ENCODE measurements at places on chromosomes 1 and 21.
A peak's percentile ranks its signal among the peaks of the same experiment; 100 is the strongest.

- DNase-seq, result no peak
Measured at GRCh38 chr21:34878940-34879339, 170.2 kb downstream of the RUNX1 start.

DNA sequence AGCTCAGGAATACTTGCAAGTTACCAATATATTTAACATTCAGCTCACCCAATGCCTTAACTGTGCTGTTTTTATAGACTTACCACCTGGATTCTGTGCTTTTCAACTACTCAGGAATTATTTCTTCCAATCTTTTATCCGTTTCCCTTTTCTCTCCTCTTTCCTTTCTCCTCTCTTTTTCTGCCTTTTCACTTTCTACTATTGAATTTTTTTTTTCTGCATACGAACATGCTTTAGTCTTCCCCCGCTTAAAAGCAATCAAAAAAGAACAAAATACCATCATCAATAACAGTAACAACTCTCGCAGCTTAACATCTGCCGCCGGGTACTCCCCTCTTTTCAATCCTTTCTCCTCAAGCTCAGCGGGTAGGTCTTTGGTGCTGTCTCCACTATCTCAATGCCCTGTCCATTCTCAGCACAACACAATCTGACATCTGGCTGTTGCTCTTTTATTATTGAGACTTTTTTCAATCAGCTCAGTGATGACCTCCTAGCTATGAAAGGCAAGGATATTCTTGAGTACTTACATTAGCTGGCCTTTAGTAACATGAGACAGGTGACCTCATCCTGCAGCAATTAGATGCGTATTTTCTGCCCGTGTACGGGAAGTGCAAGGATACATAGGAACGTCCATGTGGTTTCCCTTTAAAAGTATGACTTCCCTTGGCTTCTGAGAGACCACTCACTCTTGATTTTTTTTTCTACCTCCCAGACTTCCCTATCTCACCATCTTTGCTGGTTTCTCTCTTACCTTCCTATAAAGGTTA lies 40.2 kb upstream of the SIPA1L2 start:
- no peak for DNase-seq

DNA sequence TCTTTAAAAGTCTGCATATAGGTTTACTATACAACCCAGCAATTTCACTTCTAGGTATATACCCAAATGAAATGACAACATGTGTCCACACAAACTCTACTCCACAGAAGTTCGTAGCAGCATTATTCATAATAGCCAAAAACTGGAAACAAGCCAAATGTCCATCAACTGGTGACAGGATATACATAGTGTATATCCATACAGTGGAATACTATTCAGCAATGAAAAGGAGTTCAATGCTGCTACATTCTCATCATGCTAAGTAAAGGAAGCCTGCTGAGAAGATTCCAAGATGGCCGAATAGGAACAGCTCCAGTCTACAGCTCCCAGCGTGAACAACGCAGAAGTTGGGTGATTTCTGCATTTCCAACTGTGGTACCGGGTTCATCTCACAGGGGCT lies 200.6 kb downstream of the PATJ start:
- DNase-seq, result no peak

DNA sequence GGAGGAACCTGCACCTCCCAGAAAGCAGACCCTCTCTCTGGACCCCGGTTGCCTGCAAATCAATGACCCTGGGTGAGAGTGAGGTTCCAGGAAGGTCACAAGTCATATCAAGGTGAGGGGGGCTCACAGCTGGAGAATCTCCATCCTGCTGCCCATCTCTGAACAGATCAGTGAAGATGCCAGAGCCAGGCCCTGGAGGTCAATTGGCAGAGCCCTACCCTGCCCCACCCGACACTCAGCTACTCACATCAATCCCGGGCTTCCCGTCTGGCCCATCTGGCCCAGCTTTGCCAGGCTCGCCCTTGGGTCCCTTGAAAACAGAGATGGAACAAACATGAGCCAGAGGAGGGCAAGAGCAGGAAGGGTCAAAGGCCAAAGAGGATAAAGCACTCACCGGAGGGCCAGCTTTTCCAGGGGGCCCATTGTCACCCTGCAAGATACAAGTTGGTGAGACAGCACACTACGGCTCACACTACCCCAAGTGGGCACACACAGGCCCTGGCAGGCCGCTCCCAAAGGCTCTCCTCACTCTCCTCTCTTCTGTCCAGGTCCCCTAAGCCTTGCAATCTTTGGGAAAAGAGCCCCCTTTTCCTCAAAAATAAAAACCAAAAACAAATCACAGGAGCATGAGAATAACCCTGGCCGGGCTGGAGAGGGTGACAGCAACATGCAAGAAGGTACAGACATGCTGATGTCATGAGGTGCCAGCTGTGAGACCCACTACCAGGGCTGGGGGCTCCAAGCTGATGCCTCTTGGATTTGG lies 2.9 kb downstream of the COL9A2 start:
- DNase-seq, result no peak

DNA sequence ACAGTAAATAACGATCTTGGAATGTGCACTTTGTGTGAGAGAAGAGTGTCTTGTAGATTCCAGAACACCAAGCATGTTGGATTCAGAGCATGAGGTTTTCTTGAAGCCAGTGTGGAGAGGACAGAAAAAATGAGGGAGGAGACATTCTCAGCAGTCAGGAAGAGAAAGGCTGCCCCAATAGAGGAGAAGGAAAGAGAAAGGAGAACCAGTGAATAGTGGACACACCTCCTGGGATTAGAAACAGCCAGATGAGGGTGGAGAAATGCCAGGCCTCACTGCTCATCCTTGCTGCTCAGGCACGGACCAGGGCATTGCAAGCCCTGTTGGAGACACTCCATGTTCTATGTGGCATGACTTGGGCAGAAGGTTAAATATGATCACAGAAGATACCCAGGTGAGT lies 69.0 kb upstream of the KAZN start:
- DNase-seq, result no peak

- DNase-seq, result no peak
Measured at GRCh38 chr1:117697220-117697781, 91.5 kb downstream of the TENT5C start.

GRCh38 chr21:31185663-31186062 lies 147.4 kb upstream of the KRTAP19-8 start:
- no peak for DNase-seq

GRCh38 chr1:93746021-93746812 lies 64.6 kb upstream of the BCAR3 start:
- DNase-seq, result no peak

DNA sequence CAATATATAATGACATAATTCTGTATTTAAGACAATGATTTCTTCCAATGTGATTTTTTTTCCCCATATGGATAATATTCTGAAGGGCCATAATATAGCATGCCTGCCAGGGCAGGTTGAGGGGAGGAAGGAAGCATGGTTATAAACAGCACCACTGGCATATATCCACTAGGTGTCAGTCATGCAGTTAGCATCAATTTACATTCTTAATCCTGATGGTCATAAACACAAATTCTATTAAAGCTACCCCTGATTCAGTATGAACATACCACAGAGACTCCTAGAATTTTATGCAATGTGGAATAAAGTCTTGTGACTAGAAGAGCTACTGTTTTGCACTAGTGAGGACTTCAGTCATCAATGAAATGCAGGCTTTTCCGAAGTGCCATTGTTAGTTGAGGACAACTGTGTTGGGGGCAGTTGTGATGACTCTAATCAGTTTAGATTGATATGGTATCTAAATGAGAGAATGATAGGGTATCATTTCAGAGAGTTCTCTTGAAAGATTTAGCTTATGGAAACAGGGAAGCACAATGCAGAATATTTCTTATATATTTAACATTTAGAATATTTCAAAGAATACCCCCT lies 342.7 kb upstream of the NR5A2 start:
- no peak for DNase-seq

GRCh38 chr1:212281590-212281989 lies 3.6 kb upstream of the PPP2R5A start:
- no peak for DNase-seq

- DNase-seq, result no peak
Measured at GRCh38 chr1:67840449-67840848, 7.2 kb upstream of the GNG12 start.

DNA sequence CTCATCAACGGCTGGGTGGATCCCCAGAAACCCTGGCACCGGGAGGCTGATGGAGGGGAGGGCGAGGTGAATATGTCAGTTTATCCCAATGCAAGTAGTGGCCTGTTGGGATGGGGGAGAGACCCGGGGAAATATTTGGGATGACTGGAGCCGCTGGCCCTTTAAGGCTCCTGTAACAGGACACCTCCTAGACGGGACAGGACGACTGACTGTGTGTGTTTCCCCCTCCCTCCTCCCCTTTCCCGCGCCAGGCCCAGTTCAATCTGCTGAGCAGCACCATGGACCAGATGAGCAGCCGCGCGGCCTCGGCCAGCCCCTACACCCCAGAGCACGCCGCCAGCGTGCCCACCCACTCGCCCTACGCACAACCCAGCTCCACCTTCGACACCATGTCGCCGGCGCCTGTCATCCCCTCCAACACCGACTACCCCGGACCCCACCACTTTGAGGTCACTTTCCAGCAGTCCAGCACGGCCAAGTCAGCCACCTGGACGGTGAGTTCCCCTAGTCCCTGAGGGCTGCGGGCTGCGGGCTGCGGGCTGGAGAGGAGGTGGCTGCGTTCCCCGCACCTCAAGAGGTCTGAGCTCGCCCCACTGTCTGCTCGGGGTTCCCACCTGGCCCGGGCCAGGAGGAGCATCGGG lies 44.8 kb upstream of the CCDC27 start:
- no peak for DNase-seq

DNA sequence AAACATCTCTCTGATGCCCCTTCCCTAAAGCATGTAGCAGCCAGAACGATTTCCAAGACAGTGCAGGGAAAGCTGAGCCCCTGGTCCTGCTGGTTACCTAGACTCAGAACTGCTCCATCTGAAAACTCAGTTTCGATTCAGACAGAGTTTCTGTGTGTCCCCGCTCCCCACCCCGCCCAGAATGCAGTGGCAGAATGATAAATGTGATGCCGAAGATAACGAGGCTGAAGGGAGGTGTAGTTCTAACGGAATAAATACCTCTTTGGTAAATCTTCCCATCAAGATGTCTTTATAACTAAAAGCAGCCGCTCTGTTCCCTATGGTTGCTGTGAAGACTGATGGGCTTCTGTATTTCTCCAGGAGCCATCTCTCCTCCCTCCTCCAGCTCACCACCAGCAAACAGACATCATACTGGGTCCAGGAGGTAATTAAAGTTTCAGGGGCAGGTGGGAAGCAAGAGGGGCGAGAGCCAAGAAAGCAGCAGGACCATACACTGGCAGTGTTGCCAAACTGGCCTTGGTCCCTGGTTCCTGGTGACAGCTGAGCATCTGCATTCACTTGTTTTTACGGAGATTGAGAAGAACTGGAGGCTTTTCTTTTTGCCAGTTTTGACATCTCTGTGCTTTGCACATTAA lies 76.9 kb downstream of the DDX20 start:
- no peak for DNase-seq

DNA sequence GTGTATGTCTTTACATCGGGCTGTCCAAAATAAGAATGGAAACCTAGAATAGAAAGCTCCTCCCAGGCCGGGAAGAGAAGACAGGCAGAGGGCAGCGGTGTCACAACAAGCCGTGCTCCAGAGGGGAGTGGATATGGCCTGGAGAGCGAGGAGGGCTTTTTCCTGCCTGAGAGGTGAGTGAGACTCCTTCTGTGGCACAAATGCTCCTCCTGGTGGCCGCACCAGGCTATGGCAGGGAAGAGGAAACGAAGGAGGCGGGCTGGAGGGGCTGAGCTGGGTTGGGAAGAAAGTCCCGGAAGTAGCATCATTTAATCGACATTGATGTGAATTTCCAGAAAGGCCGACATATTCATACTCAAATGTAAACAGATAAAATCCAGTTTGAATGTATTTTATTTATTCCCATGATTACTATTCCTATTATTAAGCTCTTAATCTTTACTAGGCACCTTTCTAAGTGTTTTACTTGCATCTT lies 54.7 kb downstream of the MEF2D start:
- DNase-seq, result peak; percentile 45

DNA sequence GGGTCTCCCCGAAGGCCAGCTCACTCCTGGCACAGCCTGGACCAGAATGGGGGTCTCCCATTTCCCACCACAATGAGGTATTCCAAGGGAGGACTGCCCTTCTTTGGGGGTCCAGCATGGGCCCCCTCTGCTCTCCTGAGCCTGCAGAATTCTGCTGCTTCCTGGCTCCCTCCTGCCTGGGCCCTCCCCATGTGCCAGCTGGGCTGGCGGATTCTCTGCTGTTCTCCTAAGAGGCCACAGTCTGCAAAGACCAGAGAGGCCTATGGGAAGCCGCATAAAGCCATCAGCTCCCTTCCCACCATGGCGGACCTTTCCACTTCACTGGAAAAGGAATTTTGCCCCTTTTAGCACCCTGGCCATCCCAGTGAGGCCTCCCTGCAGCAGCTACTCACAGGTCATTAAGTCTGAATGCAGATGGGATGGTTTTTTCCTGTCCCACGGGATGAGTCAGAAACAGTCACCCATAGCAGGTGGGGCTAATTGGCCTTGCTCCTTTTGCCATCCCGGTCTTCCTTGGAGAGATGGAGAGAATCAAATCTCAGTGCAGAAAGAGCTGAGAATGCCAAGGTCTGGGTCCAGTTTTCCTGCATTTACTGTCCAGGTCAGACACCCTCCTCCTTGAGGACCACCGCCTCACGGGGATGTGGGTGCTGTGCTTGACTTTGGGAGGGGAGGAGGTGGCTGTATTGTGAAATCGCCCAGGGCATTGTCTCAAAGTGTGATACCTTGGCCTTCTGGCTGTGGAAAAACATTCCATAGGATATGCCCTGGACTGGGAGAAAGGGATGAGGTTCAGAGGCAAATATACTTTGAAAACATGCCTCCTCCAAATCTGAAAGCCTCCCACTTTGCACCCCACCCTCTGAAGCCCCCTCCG lies 23.2 kb downstream of the MYBPH start:
- no peak for DNase-seq

- DNase-seq, result no peak
Measured at GRCh38 chr1:230259621-230260020, 166.5 kb downstream of the PGBD5 start.

- DNase-seq, result no peak
Measured at GRCh38 chr1:100423832-100424337, 71.6 kb downstream of the CDC14A start.

- DNase-seq, result no peak
Measured at GRCh38 chr1:34746785-34747637, 7.8 kb upstream of the GJB5 start.

- no peak for DNase-seq
Measured at GRCh38 chr1:3899754-3900149, 320 bp downstream of the C1orf174 start.

DNA sequence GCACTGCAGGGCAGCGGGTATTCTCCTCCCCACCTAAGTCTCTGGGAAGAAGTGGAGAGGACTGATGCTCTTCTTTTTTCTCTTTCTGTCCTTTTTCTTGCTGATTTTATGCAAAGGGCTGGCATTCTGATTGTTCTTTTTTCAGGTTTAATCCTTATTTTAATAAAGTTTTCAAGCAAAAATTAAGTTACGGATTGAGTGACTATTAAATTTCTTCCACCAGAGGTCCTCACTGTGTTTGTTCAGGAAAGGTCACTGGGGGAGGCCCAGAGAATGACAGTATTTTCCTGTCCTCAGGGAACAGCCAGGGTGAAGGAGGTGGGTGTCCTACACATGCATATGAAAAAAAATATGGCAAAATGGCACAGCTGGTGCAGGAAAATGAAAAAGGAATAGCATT lies 4.4 kb upstream of the ELF3 start:
- DNase-seq, result no peak
